Ovary (tissue), 10 donors: ENCODE measurements at places on chromosomes 5 and 9. TPM values are rescaled to one million over a fixed set of nuclear protein-coding genes. Genes with fewer than 3 reads are reported as not detected.

The SLC1A3 gene
- 36.7 TPM for polyA plus RNA-seq

The PLAC8L1 gene
- not detected for polyA plus RNA-seq

The CAPSL gene
- polyA plus RNA-seq, result not detected

The PRSS3 gene
- not detected for polyA plus RNA-seq

The ISL1 gene
- not detected for polyA plus RNA-seq

The CDC25C gene
- polyA plus RNA-seq, result 0.06 TPM

The AIF1L gene
- polyA plus RNA-seq, result 10.4 TPM

The NUTM2G gene
- polyA plus RNA-seq, result not detected

The SLC1A1 gene
- 3.1 TPM for polyA plus RNA-seq

The GLE1 gene
- 28.2 TPM for polyA plus RNA-seq

The NFIL3 gene
- polyA plus RNA-seq, result 37.5 TPM

The ZBED3 gene
- 23.9 TPM for polyA plus RNA-seq

The BARHL1 gene
- polyA plus RNA-seq, result not detected

The PCDHGA2 gene
- 5.4 TPM for polyA plus RNA-seq

The KIF4B gene
- polyA plus RNA-seq, result not detected

The SLC6A19 gene
- polyA plus RNA-seq, result not detected

The MEIKIN gene
- 0.29 TPM for polyA plus RNA-seq

The FBP1 gene
- polyA plus RNA-seq, result 1.2 TPM

The MCTP1 gene
- 2.7 TPM for polyA plus RNA-seq

The SEMA6A gene
- 26.3 TPM for polyA plus RNA-seq
